ENCODE measurements at places on chromosomes 16 and 17.

- no peak for DNase-seq
Measured at GRCh38 chr16:66004699-66005098, 361.8 kb upstream of the CDH5 start.

- DNase-seq, result no peak
Measured at GRCh38 chr17:42775534-42776098, 2.4 kb downstream of the VPS25 start.

GRCh38 chr17:72416054-72416675 is 295.3 kb downstream of the SOX9 start:
- no peak for DNase-seq

- DNase-seq, result no peak
Measured at GRCh38 chr16:88640039-88640495, 1.7 kb downstream of the IL17C start.

DNA sequence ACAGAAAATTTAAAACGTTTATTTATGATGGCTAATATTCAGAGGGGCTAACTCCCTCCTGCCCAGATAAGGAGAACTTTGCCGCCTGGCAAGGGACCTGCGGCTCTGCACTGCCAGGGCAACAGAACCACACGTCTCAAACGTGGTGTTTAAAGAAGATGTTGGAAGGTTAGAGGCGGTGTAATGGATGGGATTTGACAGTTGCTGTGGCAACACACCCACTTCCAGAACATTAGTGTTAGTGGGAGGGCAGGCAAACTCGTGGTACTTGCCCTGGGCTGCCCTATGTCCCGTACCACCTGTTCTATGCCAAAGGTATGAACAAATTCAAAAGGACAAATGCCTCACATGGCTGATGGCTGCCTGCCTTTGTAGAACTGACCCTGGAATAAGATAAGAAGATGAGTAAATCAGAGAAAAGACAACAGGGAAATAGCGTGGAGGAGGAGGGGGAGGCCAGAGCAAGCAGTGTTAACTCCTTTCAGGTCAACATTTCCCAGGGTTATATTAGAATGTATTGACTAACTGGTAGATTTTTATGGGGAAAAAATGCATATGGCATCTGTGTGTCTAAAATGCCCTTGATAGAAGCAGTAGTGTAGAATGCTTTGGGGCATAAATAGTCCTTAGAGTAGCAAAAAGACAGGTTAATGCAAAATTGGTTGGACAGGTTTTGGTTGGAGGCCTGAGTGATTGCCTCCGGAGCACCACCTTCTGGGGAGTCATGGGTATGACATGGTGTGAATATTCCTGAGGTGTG is 30.8 kb downstream of the HLF start:
- DNase-seq, result peak; percentile 43

GRCh38 chr17:72726936-72727335 is 365.6 kb downstream of the SLC39A11 start:
- peak; percentile 9 for DNase-seq

DNA sequence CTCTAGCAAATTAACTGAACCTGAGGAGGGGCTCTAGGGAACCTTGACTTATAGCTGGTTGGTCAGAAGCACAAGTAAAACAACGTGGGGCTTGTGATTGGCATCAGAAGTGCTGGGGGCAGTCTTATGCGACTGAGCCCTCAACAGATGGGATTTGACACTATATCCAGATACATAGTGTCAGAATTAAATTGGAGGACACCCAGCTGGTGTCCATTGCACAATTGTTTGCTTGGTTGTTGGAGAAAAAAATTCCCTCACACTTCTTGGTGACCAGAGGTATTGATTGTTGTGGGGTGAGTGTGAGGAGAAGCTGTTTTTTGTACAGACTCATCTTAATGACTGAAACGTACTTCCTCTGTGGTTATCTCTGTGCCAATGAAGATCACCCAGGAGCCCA is 59.7 kb downstream of the NTN1 start:
- DNase-seq, result no peak

- no peak for DNase-seq
Measured at GRCh38 chr17:40812639-40813038, 9.8 kb downstream of the KRT10 start.

DNA sequence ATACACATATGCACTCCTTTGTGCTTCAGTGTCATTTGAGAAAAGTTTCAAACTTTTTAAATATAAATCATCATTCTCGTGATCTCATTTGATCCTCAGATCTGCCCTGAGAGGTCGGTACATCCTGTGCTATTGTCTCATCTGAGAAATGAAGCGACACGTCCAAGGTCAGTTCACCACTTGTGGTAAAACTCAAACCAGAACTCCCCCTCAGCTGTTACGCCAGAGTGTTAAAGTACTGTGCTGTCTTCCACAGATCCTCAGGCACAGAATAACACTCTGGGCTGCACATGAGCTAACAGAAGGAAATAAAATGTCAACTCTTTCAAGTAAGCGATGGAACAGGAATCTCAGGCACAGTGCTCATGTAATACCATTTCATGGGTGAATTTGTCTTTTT is 31.4 kb downstream of the ANKFN1 start:
- DNase-seq, result no peak

DNA sequence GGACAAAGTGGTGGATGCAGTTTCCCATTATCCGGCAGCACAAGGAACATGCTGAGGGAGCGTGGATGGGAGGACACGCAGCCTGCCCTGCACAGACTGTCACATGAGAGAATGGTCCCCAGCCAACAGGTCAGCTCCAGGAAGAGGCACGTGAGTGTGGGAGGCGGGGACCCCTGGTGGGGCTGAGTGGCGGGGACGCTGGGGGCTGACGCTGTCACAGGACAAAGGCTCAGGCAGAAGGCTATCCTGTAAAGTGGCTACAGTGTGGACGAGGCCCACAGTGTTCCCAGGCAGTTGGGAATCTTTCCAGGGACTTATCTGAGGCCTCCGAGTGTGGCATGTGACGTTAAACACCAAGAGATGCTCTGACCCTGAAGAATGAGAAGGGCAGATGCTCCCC is 30.4 kb downstream of the MBTPS1 start:
- DNase-seq, result no peak

GRCh38 chr17:74785981-74786360 is 9.8 kb upstream of the NAT9 start:
- DNase-seq, result no peak

- no peak for DNase-seq
Measured at GRCh38 chr17:68054296-68054900, 18.9 kb downstream of the KPNA2 start.

DNA sequence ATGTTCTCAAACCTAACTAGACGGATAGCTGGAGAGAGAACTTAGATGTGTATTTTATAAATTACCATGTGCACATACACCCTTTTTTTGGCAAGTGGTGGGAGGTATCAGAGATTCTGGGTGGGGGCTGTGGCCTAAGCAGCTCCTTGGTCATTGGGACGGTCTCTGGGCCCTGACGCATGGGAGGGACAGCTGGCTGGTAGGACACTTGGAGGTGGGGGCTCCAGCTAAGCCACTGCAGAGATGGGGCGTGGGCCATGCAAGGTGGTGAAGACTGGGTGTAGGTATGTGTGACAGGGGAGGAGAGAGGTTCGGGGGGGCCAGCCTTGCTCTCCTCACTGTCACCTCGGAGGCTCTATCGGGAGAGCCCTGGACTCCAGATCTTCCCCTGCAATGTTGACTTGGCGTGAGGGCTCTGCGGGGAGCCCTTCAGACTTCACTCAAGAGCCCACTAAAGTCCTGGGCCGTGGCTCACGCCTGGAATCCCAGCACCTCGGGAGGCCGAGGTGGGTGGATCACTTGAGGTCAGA is 17.1 kb downstream of the C1QTNF1 start:
- no peak for DNase-seq

GRCh38 chr16:154217-155030 is 2.0 kb downstream of the HBZ start:
- DNase-seq, result no peak

GRCh38 chr17:39462631-39463375 is 1.5 kb downstream of the CDK12 start:
- peak; percentile 11 for DNase-seq

DNA sequence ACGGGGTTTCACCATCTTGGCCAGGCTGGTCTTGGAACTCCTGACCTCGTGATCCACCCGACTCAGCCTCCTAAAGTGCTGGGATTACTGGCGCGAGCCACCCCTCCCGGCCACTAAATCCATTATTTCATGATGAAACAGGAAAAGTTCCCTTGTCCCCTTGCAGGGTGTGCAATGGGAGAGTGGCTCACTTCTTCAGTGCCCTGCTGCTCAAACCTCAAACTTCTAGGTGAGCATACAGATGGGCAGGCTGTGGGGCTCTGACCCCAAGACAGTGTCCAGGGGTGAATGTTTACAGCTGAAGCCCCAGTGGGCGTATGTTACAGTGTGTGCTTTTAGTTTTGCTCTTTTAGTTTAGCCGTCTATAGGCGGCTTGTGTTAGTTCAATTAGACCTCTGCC is 34.7 kb downstream of the GJC1 start:
- no peak for DNase-seq

- no peak for DNase-seq
Measured at GRCh38 chr16:64887651-64888050, 234.2 kb downstream of the CDH11 start.

DNA sequence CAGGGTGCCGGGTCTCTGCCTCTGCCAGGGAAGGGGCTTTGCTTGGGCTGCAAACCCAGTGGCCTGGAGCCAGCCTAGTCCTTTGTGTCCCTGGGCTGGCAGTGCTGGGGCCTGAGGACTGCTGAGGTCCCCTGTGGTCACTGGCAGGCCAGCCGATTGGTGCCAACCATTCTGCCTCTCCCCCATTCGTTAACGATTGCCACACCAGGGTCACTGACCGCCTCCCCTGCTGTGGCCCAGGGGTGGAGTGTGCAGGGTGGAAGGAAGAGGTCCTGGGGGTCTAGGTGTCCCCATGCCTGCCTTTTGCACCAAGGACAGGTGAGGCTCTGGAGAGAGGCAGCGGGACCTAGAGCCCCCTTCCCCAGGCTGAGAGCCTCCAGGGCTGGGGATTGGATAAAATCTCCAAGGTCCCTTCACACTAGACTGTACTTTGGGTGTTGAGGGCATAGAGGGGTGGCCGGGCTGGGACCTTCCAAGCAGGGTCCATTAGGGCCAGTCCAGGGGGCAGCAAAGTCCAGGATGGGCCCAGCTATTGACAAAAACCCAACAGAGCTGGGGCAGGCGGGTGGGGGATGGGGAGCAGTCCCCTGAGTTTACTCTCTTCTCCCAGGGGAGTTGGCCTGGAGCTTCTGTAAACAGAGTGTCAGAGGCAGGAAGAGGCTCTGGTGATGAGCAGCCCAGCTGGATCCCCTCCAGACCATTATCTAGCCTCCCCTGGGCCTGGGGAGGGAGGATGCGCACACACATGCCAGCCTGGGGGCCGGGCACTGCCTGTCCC is 1.1 kb downstream of the VASN start:
- no peak for DNase-seq

DNA sequence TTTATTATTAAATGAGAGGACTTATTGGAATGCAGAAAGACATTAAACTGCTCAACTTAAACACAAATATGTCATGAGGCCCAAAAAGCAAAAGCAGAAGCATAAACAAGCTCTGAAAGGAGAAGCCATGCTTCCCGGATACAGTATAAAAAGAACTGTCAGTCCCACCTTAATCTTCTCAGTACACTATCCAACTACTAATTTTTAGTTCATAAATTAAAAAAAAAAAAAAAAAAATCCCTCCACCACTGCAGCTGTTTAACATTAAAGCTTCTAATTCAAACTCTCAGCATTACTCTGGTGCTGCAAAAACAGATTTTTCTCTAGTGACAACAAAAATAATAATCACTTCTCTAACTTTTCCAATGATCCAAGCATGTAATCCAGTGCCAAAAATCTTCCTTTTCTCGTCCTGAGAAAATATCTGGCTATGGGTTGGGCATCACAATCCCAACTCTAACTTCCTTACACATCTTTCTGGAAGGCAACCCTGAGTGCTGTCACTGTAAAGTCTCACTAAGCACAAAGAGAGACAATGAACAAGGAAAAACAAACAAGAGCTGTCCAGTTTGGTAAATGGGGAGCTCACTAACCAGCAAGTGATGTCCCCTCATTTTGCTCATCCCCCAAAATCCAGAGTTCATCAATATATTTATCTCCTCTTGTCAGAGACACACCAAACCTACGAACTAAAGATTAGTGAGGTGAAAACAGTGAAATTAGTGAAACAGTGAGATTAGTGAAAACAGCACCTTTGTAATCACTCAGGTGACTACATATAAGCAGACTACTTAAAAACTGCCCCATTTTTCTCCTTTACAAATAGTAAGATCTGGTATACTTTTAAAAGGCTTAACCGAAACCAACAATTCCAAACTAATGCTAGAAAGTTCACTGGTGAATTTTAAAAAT is 5.5 kb downstream of the USP32 start:
- no peak for DNase-seq

GRCh38 chr17:33151565-33151964 is 141.5 kb downstream of the ASIC2 start:
- DNase-seq, result no peak

GRCh38 chr16:4081047-4081446 is 35.2 kb downstream of the ADCY9 start:
- DNase-seq, result no peak

GRCh38 chr16:71350821-71351557 is 7.5 kb upstream of the CALB2 start:
- no peak for DNase-seq

DNA sequence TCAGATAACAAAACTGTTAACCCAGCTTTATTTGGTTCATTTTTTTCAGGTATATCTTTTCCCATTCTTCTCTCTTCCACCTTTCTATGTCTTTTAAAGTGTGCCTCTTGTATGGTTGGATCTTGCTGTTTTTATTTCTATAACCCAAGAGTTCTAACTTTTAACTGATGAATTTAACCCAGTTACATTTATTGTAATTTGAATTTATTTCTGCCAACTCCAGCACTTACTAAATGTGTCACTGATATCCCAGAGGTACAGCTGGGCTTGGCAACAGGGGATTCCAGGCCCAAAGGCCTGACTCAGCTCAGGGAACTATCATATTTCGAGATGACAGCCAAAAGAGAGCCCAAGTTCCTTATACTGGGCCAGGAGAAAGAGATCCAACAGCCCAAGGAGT is 200.1 kb downstream of the GSG1L start:
- no peak for DNase-seq

DNA sequence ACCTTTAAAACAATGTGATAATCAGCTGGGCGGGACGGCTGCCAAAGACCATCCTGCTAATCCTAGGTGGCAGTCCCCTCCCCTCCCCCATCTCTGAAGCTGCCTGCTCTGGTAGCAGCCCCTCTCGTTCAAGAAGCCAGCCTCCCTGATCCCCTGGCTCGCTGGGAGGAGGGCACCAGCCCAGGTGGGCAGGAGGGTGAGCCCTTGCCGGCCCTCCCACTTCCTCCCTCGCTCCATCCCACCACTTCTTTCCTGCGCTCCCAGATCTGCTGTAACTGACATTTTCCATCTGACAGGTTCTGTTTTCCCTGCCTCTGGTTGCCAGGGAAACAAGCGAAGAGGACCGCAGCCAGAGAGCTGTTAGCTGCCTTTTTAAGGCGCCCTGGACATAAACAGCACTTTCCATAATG is 155.7 kb upstream of the TNRC6C start:
- DNase-seq, result no peak

- DNase-seq, result no peak
Measured at GRCh38 chr16:47780213-47780875, 319.2 kb downstream of the PHKB start.

All from CD4-positive, alpha-beta T cell treated with Interferon alpha-2 for 1 hour (primary cell).